Activated CD4-positive, alpha-beta T cell treated with anti-CD3 and anti-CD28 coated beads for 24 hours (primary cell): ENCODE measurements at places on chromosomes 5 and 9.

GRCh38 chr5:160119905-160120266, 636 bp upstream of the PWWP2A start:
- no peak for DNase-seq

DNA sequence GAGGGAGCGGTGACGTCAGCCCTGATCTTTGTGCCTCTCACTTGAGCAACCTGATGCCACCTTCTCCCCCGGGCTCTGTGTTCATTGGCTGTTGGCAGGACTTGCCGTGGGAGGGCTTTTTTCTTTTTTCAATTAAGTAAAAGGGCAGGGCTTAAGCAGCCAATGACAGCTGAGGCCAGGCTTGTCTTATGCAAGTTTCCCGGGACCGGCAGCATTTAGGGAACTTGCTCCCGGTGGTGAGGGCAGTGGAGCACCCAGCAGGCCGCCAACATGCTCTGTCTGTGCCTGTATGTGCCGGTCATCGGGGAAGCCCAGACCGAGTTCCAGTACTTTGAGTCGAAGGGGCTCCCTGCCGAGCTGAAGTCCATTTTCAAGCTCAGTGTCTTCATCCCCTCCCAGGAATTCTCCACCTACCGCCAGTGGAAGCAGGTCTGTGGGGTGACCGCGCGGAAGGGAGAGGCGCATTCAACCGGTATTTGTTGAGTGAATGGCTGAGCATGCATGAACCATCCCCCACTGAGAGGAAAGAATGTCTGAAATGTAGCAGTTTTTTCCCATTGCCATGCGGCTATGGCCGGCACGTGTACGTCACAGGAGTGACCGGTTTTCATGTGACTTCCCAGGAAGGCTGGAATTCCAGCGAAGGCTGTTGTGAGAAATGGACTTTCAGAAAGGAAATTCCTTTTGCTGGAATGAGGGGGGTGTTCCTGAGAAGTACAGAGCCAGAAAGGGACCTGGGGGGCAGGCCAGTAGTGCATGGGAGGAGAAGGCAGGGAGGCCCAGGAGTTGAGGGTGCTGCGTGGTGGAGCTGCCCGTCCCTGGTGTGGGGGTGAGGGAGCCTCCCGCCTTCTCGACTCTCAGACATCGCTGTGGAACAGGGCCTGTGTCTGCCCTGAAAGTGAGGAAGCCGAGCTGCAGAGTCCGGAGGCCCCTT, 29.0 kb downstream of the PTGES2 start:
- DNase-seq = peak; percentile 56

GRCh38 chr9:27112235-27112634, 3.2 kb downstream of the TEK start:
- DNase-seq = no peak

- no peak for DNase-seq
Observed at GRCh38 chr5:174175716-174176268, 130.3 kb downstream of the NSG2 start.

DNA sequence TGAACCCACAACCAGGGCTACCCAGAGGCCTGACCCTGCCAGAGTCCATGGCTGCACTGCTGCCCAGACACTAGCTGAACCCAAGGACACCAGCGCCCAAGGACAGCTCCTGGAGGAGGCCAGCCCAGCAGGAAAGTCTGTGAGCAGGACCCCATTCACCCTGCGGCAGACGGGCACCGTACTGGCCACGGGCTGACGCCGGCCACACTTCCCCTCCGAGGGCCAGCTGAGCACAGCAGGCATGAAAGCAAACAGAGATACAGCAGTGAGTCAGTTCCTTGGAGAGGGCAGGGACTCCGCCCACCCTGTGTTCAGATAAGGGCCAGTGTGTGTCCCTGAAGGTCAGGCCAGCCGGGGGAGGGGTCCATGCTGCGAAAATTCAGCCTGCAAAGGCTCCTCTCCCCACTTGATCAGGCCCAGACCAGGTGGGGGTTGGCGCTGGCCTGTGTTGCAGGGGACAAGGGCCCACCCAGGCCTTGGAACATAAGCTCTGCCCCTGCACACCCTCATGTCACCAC, 3.2 kb downstream of the RNF208 start:
- no peak for DNase-seq

- no peak for DNase-seq
Observed at GRCh38 chr9:105928416-105928815, 234.1 kb downstream of the TMEM38B start.

GRCh38 chr5:61824396-61824795, 481.6 kb upstream of the KIF2A start:
- DNase-seq = no peak

DNA sequence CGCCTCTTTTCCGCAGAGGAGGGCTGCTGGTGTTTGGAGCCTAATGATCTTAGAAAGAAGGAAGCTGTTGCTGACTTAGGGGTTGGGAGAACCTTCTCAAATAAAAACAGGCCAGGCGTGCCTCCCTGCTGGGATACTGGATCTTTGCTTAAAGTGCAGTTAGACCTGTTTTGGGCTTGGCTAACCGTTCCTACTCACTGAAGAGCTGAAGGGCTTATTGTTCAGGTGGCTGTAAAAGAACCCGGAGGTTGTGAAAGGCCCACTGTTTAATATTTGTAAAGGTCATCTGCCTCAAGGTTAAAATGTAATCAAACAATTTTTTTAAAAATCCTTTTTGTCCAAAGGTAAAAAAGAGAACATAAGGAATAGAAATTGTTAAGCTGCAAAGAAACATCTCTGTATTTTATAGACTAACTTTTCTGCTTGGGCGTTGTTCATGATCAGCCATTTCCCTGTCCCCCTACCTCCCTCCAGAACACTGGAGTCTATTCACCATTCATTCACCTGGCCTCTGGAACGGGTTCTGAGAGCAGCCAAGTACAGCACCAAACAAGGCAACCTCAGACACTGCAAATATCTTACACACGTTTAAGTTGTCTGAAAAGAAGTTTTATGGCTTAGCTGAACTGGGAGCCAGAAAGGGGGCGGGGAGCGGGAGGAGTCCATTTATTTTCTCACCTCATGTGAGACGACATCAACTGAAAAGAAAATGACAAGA, 18.6 kb upstream of the MTMR12 start:
- DNase-seq = no peak

GRCh38 chr5:116305899-116306298, 221.1 kb downstream of the COMMD10 start:
- DNase-seq = no peak

DNA sequence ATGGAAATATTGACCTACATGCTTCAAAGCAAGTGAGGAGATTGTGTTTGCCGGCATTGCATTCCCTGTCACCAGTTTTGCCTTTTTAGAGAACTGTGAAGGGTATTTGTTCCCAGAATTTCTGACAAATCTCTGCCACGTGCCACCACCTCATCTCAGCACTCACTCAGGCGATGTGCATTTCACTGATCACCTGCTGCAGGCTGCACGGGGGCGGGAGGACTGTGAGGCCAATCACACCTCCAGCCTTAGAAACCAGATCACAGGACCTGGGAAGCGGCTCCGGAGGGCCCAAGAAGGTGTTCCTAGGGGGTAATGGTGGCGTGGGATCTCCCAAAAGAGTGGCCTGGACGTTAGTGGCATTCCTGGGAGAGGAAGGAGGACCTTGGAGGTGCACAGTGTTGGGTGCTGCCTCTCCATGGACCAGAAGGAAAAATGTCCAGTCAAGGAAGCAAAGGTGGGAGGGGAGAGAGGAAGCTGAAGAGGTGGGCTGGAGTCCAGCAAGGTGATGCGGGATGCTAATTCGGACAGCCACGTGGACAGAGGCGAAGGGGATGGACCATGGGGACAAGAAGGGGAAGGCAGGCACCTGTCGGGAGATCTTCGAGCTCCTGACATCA, 63.6 kb upstream of the OLFM1 start:
- DNase-seq = no peak

- no peak for DNase-seq
Observed at GRCh38 chr5:72786676-72787075, 29.8 kb upstream of the TNPO1 start.

DNA sequence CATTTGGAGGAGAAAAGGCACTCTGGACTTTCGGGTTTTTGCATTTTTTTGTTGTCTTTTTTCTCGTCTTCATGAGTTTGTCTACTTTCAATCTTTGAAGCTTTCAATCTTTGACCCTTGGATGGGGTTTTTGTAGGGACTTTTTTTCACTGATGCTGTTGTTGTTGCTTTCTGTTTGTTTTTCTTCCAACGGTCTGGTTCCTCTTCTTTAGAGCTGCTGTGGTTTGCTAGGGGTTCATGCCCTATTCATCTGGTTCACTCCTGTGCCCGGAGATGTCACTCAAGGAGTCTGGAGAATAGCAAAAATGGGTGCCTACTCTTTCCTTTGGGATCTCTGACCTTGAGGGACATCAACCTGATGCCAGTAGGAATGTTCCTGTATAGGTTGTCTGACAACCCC, 378.6 kb upstream of the TYRP1 start:
- DNase-seq = no peak

DNA sequence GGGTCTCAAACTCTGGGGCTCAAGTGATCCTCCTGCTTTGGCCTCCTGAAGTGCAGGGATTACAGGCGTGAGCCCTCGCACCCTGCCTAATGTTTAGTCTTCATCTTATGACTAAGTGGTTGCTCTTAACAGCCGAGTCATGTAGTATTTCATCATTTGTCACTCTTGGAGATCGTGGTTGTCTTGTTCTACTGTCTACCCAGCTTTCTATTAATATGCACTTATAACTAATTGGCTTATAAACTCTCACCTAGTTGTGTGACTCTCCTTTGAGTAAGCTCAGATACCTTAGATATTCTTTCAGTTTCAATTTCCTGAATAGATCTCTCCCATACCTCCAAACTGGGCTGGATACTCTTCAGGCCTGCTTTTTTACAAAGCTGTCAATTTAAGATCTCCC, 19.9 kb downstream of the SLC44A1 start:
- DNase-seq = no peak

DNA sequence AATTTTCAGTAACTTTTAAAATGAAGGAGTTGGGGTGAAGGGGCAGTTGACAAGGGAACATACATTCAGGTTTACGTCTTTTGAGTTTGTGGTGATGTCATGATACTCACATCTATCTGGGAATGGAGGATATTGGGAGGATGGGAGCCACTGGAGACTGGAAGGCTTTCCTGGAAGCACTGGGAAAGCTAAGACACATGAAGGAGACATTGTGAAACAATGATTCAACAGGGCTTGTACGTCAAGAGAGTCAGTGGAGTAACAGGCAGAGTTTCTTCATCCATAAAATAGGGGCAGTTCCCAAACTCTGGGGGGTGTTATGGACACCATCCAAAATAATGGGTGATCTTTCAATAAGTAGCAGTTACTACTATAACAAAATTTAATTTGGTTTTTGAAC, 572.8 kb downstream of the CCDC171 start:
- no peak for DNase-seq
